ENCODE measurements at places on chromosomes 16 and 17.

GRCh38 chr16:75246504-75247205, 4.8 kb downstream of the BCAR1 start:
- no peak for DNase-seq

GRCh38 chr17:59914274-59914854, 21.4 kb downstream of the RPS6KB1 start:
- DNase-seq: no peak

DNA sequence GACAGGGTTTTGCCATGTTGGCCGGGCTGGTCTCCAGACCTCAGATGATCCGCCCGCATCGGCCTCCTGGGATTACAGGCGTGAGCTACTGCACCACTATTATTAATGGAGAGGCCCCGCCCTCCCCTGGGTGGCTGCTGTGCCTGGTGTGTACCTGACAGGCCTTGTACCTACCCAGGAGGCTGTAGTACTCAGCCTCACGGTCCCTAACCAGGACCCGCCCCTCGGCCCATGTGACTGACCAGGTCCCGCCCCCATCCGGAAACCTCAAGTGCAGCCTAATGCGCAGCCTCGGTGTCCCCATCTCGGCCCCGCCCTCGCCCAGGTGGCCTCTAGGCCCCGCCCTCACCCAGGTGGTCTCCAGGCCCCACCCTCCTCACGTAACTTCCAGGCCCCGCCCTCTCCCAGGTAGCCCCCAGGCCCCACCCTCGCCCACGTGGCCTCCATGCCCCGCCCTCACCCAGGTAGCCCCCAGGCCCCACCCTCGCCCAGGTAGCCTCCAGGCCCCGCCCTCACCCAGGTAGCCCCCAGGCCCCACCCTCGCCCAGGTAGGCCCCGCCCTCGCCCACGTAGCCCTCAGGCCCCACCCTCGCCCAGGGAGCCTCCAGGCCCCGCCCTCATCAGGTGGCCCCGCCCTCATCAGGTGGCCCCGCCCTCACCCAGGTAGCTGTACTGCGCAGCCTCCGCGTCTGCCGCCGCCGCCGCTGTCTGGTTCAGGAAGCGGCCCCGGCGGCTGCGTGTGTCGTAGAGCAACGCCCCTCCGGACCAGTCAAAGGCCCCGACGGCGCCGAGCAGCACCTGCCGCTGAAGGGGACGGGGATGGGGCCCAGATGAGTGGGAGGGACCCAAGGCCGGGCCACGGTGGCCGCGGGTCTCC, 31.0 kb downstream of the HASPIN start:
- DNase-seq: peak; percentile 85

- DNase-seq: no peak
Measured at GRCh38 chr17:61352781-61353491, 46.7 kb upstream of the TBX2 start.

DNA sequence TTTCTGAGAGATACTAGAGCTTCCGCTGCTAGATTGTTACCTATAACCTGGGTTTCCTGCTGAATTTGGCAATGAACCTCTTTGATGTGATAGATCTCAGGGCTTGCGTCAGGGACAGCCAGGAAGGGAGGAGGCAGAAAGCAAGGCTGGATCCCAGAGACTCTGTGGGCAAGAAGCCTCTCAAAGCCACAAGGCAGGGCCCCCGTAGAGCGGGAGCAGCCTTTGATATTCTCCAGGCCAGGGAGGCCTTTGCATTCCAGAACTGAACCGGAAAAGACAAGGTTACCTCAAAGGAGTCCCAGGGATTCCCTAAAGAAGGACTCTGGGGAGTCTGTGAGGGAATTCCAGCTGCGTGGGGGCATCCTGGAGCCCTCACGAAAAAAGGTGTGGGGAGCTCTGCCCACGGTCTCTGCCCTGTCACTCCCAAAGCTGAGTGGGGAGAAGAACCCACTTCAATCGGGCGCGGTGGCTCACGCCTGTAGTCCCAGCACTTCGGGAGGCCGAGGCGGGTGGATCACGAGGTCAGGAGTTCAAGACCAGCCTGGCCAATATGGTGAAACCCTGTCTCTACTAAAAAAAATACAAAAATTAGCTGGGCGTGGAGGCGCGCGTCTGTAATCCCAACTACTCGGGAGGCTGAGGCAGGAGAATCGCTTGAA, 14.3 kb upstream of the SCIMP start:
- no peak for DNase-seq

DNA sequence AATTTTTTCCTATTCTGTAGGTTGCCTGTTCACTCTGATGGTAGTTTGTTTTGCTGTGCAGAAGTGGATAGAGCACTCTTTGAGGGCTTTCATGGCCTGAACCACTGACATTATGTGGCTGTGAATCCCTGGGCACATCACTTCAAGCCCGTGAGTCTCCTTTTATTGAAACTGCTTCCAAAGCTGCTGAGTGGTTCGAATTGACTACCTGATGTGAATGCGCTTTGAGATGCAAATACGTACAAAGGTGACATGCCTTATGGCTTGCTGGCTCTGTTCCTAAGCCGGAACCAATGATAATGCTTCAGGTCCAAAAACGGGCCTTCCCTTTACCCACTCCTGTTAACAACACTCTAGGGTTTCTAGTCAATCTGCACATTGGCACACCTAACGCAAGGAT, 34.3 kb downstream of the ASPA start:
- DNase-seq: no peak

GRCh38 chr16:7443142-7443541, 110.5 kb downstream of the RBFOX1 start:
- no peak for DNase-seq

DNA sequence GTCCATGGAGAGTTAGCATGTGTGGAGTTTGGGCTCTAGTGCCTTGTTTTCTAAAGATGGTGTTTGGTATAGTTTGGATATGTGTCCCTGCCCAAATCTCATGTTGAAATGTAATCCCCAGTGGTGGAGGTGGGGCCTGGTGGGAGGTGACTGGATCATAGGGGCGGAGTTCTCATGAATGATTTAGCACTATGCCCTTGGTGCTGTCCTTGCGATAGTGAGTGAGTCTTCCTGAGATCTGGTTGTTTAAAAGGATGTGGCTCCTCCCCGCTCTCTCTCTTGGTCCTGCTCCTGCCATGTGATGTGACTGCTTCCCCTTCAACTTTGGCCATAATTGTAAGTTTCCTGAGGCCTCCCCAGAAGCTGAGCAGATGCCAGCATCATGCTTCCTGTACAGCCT, 8.9 kb upstream of the ZNF19 start:
- no peak for DNase-seq

DNA sequence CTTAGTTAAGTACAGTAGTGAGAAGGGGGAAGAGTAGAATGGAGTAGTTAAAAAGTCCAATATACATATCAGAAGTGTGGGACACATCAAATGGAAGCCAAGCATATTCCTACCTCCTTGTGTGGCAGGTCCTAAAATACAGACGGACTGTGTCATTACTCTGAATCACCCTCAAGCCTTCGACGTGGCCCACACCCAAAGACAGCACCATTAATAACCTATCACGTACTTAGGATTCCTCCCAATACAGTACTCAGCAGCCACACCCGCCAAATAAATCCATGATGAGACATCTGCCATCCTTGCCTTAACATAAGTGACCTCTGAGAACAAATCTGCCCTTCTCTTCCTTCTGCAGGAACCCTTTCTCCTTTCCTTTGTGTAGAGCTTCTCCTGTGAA, 38.9 kb downstream of the UBE2G1 start:
- no peak for DNase-seq

- no peak for DNase-seq
Measured at GRCh38 chr16:83935858-83936255, 17.2 kb upstream of the OSGIN1 start.

GRCh38 chr17:59011975-59012374, 94.7 kb downstream of the TRIM37 start:
- DNase-seq: no peak
